ENCODE measurements at places on chromosomes 1 and 21.
A peak's percentile ranks its signal among the peaks of the same experiment; 100 is the strongest.

- no peak for DNase-seq
Measured at GRCh38 chr1:87615491-87615890, 286.8 kb downstream of the LMO4 start.

GRCh38 chr1:10033359-10033845 is 644 bp downstream of the UBE4B start:
- no peak for DNase-seq

DNA sequence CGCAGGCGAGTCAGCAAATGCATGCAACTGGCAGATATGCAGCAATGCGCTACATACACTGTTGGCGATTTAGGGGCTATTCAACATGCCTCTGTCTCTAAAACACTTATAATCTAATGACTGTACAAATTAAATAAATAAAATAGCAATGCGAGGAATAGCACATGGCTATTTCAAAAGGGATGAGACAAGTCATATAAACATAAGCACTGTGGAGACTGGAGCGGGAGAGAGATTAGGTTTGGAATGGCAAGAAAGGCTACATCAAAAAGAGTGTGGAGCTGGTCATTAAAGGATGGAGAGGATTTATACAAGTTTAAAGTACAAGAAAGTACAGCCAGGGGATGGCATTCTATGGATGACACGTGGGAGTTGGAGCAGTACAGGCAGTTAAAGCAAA is 523.5 kb upstream of the CAMK1G start:
- no peak for DNase-seq

DNA sequence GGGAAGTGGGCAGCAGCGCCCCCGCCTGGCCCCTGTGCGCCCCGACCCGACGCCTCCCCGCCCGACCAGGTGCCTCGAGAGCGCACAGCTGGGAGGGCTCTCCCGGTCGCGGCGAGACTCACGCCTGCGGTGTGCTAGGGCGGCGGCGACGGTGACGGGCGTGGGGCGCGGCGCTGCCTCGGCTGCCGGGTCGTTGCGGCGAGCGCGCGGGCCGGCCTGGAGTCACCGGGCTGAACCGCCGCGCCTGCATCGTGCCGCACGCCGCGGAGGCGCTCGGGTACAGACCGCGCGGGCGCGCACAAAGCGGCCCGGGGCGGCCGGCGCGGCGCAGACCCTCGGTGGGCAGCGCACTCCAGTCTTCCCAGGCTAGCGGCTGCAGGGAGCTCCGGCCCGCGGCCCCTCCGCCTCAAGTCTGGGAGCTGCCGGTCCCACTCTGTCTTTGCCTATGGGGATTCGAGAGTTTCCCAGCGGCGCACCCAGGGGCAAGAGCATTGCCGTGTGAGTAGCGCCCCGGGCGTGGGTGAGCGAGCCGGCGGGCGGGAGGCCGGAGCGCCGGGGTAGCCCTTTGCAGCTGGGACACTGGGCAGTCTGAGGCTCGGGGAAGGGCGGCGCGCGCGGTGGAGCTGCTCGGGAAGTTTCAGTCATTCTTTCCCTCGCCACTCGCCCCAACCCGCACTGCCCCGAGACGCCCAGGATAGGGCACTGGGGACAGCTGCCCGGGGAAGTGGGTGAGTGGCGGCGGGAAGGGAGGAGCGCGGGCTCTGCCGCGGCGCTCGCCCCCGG is at the start of gene SLC35F3:
SLC35F3 (plus strand) TSS at position 44 of the 783 bp plus-strand sequence.
- peak; percentile 69 for DNase-seq

GRCh38 chr1:87956750-87957149 is 628.1 kb downstream of the LMO4 start:
- no peak for DNase-seq

DNA sequence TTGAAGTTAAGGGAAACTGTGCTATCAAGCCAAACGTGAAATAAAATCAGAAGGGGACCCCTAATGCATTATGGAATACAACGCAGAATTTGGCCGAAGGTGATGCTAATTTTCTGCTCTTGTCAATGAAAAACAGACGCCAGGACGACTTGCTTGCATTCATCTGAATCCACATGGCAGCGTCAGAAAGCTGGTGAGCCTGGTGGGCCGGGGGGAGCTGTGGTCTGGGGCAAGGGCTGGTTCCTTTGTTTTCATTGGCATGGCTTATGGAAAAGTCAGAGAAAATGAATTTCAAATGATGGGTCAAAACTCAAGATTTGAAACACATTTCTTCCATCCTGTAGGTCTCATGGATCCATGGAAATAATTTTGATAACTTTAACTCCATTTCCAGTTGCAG is 86.4 kb upstream of the RUNX1 start:
- DNase-seq, result no peak

DNA sequence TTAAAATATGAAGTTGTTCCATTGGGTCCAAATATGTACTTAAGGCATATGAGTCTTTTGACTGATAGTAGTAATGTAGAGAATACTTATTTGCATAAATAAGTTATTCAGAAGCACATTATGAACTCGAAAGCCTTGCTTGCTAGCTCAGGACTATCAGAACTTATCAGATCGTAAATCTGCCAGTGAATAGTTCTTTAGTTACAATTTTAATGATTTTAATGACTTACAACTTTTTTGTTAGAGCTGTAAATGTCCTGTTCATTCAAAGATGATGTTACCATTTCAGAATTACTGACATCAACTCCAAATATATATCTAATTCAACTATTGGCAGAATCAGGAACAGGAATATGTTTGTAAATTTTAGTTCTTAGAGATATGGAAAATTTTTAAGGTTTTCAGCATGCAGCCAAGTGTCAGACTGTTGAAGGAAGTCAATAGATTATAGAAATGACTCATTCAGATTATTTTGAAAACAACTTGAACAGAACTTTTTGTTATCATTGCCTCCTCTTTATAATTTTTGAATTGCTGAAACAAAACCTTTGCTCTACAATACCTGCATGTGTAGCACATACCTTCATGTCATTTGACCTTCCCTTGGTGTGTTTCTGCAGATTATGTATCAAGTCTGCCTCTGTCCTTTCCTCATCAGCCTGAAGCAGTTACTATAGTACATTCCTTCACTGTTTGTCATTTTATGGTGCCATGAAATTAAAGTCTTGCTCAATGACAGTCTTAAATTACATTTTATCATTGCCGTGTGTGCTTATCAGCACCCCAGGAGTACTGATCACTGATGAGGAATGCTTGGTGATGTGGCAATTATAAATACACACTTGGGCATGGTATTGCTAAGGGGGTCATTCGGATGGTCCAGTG is 44.9 kb downstream of the LRRC8D start:
- DNase-seq, result no peak

DNA sequence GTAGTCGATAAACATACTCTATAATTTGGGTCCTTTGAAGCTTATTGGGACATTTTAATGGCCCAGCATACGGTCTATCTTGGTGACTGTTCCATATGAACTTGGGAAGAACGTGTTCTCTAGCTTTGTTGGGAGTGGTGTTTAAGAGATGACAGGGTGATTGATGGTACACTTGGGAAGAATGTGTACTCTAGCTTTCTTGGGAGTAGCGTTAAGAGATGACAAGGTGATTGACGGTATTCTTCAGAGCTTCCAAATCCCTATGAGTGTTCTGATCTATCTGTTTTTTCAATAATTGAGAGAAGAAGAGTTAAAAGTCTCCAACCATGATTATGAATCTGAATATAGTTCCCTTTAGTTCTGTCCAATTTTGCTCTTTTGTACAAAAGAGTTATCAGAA is 9.4 kb downstream of the NPHP4 start:
- DNase-seq, result no peak

GRCh38 chr1:207502726-207503125 is 6.8 kb downstream of the CR1 start:
- DNase-seq, result no peak

GRCh38 chr21:14572204-14572780 is 26.2 kb upstream of the SAMSN1 start:
- no peak for DNase-seq

DNA sequence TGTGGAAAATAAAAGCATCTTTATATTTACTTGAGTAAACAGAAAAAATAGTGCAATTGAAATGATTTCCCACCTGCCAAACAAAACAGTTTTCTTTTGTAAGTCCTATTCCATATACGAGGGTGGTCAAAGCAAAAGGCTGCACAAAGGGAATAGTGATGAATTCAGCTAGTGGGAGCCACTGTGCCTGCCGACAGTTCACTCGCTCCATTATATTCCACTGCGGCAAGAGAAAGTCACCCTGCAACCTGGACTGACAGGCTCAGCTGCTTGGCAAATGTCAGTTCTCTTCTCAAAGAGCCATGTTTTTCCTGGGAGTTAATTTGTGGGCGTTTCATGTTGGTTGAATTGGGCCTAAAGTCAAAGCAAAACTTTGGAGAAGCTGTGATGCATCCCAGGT is 145.4 kb downstream of the LMO4 start:
- no peak for DNase-seq

GRCh38 chr1:68175621-68176398 is 56.5 kb downstream of the WLS start:
- no peak for DNase-seq

DNA sequence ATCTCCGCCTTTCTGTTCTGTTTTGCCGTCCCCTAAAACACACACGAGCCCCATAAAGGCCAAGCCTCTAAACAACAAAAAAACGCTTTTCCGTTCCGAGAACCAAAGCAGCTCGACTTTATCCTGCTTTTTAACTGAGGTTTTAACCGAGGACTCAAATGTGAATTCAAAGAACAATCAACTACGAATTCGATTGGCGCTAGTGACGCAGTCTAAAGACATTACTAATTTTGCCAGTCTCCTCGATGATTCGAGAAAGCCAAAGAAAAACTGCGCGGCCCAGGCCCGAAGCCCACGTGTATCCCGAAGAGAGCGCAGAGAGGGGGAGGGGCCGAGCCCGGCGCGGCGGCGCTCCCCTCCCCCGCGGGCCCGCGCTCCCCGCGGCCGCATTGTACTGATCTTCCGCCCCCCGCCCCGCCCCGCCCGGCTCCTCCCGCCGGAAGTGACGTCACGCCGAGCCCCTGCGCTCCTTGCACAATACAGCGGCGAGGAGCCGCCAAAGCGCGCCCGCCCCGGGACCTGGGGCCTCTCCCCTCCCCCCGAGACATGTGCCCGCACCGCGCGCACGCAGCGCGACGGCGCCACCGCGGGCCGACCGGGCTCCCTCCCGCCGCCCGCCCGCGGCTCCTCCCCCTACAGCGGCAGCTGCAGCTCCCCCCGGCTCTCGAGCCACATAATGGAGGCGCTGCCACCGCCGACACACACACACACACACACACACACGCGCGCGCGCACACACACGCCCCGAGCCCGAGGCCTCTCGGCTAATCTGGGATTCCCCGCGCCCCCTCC is 1.4 kb downstream of the HNRNPU start:
- peak; percentile 76 for DNase-seq

GRCh38 chr1:32753532-32754316 is 51.2 kb upstream of the SYNC start:
- DNase-seq, result peak; percentile 88

DNA sequence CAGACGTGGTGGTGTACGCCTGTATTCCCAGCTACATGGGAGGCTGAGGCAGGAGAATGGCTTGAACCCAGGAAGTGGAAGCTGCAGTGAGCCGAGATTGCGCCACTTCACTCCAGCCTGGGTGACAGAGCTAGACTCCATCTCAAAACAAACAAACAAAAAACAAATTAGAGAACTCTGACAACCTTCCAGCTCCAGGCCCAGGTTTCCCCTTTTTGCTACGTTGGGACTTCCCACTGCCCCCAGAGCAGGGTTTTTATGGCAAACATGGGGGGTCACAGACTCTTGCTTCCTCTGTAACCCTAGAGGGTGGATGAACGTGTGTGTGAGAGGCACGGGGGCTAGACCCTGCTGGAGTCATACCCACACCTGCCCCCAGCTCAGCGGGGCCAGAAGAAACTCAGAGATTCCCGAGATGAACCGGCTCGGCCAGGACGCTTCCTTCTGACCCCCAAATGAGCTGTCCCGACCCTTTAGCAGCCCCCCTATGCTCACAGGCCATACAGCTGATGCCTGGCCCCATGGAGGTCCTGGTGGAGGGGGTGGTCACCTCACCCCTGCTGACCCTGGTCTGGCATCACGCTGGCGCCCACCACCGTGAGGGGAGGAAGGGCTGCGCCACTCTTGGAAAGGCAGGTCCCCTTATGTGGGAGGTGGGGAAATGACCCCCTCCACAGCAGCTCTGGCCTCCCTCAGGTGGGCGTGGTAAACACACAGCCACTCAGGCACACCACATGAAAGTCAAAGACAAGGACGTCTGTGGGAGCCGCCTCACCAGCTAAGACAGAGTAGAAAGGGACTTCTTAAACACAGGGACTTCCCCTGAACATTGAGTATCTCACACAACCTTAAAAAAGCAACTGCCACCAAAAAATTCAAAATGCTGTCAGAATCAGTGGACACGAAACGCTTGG is 7.1 kb downstream of the GPR157 start:
- DNase-seq, result no peak

DNA sequence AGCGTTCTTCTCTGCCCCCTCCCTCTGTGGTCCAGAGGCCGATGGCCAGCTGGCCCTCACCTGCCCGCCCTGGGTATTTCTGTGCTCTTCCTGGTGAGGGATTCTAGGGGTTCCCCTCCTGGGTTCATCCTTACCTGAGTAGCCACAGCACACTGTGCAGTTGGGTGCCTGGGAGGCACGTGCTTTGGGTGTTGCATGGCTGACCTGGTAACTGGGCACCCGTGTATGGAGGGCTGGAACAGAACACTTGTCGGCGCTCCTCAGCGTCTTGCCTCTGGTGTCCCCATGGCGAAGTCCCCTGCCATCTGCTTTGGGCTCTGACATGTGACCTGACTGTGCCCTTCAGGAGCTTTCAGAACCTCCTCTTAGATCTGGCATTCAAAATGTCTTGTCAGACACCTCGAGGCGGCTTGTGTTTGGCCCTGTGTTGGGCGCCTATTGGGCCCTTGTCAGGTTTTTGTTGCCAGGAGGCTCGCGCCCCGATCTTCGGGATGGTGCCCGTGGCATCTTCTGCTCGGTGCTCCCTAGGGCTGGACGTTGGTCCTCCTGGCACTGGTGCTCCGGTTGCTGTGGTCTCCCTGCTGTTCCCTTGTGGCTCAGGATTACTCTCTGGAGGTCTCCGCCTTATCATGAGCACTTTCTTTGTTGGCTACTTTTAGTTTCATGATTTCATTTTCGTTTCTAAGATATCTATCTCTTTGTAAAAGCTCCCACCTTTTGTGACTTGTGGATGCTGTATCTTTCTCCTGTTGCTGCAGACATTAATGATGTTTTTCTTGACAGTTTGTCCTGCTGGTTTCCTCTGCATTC is 28.5 kb downstream of the SKI start:
- DNase-seq, result no peak

- DNase-seq, result no peak
Measured at GRCh38 chr1:76547916-76548315, 319.4 kb upstream of the ST6GALNAC5 start.

GRCh38 chr1:162305969-162306368 is 70.7 kb downstream of the SPATA46 start:
- DNase-seq, result no peak

DNA sequence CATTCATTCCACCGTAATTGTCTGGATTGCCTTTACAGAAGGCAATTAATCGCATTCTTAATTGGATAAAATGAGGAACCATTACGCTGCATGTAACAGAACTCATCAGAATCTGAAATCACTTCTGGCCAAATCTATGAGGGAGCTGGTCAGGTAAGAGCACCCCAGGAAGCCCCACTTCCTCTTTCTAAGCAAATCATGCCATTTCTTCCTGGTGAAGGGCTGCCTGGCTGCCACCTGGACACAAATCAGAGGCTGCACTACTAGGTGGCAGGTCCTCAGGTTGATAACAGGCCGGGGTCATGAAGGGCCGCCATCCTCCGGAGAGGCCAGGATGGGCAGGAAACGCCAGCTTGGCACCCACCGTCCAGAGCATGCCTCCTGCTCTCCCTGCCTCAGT is 73.7 kb downstream of the CAPZB start:
- DNase-seq, result no peak

All from 8988T (cell line).